ENCODE measurements at places on chromosomes 11 and 22.
A peak's percentile ranks its signal among the peaks of the same experiment; 100 is the strongest.

- peak; percentile 24 for DNase-seq
Measured at GRCh38 chr11:130001461-130002351, 929 bp downstream of the PRDM10 start.

GRCh38 chr11:91947215-91947820 lies 277.3 kb upstream of the FAT3 start:
- no peak for DNase-seq

GRCh38 chr11:111834432-111835163 lies 36.8 kb downstream of the ALG9 start:
- DNase-seq = no peak

GRCh38 chr11:60869451-60869825 lies 2.1 kb downstream of the ZP1 start:
- no peak for DNase-seq

DNA sequence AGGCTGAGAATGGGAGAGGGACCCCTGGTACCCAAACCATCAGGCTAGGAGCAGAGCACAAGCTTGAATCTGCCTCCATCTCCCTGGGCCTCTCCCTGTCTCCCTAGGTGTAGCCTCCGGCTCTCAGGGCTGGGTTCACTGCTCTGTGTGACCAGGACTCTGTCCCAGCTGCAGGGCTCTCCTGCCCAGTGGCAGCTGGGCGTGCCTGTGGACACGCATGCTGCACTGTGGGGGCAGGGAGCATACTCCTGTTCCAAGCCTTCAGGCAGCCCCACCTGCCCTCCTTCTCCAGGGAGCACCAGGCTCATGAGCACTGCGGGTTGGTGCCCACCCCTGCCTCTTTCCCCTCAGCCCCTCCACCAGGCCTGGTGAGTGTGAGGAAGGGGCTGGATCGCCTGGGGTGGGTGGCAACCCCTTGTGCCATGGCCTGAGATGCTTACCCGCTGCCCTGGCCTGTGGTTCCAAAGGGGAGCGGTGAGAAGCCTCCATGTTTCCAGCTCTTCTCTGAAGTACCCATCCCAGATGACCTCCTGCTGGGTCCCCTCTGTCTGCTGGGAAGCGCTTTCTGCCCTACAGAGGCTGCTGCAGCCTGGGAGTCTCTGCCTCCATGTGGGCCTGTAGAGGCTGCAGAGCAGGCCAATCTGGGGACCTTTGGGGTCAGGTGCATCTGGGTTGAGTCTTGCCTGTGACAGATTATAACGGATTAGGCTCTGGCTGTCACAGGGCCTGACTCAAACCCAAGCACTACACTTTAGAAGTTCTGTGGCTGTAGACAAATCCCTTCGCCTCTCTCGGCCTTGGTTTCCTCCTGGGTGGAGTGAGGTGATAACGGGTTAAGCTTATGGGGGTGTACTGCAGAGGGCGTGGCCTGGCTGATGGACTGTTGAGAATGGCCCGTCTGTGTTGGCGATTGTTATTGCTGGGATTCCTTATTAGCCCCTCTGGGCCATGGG lies 43.7 kb downstream of the WNT11 start:
- DNase-seq = no peak

DNA sequence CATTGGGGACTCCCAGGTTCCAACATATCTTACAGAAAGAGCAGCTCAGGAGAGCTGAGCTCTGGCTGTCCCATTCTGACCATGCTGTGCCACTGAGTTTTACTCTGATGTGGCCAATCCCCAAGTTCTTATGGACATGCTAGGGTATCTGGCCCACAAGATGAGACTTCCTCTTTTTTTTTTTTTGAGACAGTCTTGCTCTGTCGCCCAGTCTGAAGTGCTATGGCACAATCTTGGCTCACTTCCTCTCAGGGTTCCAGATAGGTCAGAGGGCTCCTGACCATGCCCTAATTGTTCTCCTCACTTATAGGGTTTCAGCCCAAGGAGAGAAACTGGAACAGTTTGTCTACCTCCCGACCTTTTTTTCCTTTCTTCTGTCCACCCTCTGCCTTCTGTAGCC lies 152.3 kb upstream of the CCDC90B start:
- DNase-seq = no peak

DNA sequence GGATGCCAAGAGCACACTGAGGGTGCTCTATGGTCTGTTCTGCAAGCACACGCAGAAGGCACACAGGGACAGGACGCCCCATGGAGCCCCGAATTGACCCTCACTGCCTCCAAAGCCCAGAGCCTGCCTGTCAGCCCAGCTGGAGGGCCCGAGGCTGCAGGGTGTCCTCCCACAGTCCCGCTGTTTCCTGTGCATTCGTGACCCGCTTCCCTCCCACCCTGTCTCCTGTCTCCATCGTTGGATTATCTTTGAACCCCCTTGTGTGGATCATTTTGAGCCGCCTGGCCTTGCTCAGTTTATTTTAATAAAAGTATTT lies 25.6 kb downstream of the PARVG start:
- no peak for DNase-seq

GRCh38 chr22:50219800-50220602 lies 19.2 kb downstream of the SELENOO start:
- DNase-seq = no peak

- DNase-seq = no peak
Measured at GRCh38 chr11:100972046-100972445, 157.6 kb downstream of the PGR start.

DNA sequence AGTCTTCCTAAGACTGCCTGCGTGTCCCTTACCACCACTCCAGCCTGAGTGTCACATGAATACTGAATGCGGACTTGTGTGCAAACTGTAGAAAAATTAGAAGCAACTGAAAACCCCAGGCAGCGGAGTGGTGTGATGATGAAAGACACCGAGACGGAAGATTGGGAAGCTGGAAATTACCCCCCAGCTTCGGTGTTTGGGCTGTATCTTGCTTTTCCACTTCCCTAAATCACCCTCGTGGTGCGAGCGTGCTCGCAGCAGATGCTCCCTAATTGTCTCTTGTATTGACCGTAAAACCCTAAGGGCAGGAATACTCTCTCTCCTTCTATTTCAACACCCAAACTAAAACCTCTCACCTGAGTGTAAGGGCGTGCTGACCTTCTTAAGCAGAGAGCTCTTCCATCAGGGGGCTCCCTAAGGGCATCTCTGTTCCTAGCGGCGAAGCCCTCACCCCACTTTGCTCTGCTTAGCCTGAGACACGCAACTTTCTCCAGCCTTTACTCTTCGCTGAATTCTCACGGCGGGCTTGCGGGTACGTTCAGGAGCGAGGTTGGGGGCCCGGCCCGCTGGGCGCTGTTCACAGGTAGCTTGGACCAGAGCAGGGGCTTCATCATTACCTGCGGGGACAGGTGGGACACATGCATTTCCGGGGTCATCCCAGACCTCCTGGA lies 62.4 kb downstream of the CRYBB2 start:
- no peak for DNase-seq

DNA sequence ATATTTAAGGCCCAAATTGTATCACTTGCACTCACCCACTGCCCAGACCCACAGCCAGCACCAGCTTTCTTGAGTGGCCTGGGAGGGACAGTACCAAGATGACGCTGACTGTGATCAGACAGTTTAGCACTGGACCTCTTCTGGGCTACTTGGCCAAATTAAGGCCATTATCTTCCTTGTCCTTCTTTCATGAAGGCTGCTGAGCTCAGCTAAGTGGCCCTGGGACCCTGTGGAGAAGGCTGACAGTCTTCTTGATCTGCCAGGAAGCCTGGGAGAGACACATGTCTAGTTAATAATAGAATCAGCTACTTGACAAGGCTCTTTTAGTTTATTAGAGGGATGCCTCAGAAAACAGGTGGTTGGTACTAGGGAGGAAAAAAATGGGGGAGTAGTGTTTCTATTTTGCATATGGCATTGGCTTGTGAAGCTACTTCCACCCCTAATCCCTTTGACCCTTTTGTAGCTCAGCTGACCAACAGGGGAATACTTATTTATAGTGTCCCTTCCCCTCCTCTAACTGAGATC lies 127.9 kb upstream of the NTM start:
- DNase-seq = no peak

DNA sequence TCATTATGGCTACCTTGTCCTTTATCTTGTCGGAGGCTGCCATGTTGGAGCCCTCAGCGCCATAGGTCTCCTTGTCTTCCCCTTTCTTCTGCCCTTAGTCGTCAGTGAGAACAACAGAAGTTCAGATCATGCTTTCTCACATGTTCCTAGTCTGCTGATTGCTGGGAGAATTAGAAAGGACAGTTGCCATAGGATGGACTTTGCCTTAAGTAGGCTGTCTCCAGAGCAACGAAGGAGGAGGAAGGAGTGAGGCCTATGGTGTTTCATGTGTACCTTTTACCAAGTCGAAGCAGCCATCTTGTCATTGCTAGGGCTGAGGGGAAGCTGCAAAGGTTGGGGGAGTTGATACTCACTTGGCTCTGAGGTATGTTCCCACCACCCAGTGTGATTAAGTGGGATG lies 62.6 kb downstream of the SYT13 start:
- no peak for DNase-seq

- peak; percentile 70 for DNase-seq
Measured at GRCh38 chr22:37632174-37633088, 7.0 kb upstream of the SH3BP1 start.

DNA sequence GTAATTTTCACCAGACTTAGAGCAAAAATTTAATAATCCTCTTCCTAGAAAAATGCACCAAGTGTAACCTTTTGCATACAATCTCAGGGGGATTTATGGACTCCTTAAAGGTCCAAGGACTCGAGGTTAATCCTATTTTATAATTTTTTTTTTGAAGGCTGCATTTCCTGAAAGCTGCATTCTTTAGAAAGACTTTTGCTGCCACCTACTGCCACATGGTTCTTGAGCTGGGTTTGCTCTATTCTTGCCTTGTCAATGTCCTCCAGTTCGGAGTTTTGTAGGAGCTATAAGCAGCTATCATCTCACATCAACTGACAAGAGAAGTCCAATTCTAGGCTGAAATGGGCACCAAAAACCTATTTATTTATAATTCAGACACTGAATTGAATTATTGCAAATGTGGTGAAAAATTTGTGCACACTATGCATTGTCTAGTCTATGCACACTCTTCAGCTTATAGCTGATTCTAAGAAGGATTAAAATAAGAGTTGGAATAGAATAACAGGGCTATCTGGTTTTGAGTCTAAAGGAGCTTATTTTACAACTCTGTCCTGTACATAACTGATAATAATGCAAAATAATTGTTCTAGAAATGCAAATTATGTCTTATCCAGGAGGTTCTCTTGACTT lies 31.3 kb downstream of the TRAF6 start:
- no peak for DNase-seq

GRCh38 chr11:36356201-36356600 lies 60.1 kb downstream of the PRR5L start:
- no peak for DNase-seq

DNA sequence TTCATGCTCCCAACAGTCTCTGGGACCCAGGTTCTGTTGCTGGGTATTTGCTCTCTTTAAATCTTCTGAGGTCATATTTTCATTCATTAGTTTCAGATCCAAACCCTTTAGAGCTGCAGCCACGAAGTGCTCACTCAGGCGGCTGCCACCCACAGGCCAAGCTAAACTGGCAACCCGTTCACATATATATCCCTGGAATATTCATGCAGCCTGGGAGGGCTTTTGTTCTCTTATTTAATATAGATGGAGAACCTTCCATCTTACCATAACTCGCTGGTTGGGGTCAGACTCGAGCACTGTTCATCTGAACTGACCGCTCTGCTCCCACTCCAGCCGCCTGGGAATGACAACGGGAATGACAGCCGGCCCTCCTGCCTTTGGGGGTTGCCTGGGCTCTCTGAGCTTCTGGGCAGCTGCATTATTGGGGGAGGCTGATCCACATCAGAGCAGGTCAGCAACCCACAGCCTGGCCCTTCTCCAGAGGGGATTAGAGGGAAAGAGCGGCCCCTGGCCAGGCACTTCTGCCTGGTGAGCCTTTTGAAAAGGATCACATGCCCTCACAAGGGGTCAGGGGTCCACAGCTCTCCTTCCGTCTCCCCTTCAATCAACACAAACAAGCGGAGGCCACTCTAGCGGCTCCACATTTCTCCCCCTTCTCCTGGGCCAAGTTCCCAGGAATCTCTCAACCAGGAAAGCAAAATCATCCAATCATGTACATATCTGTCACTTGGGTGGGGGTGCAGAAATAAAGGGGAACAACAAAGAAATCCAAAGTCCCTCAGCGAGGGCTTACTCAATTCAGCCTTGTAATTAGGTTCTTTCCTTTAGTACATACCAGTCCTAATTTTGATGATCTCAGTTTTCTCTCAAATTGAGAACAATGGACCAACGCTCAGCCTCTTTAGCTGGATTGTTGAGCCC lies 11.8 kb downstream of the TMEM184B start:
- no peak for DNase-seq

All from GM12891 (cell line).